ENCODE measurements at places on chromosomes 12 and 14.

DNA sequence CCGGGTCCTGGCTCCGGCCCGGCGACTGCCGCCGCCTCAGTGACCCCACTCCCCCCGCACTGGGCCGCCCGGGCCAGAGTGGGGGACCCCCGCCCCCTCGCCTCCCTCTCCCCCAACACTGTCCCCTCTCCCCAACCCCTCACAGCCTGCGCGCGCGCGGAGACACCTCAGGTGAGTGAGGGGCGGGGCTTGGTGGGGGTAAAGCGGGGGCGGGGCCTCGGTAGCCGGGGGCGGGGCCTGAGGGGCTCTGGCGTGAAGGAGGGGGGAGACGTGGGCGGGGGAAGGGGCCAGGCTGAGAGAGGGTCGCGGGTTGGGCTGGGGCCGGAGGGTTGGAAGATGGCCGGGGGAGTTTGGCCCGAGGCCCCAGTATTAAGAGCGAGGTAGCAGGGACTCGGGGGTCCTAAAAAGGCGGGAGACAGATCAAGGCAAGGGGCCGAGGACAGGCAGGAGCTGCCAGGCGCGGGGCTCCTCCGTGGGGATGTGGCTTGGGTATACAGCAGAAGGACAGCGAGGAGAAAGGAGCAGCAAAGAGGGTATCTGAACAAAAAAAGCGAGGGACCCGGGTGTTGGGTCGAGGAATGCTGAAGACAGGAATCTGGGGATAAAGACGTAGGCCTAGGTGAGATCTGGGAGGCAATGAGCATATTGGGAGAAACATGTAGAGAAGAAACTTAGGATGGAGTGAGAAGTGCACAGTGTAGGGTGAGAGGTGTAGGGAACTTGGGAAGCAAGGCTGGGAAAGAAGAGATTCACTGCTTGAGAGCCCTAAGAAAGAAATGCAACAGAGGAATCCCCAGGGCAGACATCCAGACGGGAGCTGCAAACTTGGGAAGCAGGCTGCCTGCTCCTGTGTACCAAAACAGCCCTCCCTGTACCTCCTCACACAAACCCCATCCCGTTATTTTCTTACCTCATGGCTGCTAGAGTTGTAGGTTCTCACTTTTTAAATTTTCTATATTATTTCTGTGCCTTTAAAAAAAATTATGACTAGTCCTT, 10.8 kb downstream of the SUOX start:
- peak; percentile 79 for DNase-seq

- no peak for DNase-seq
These were observed 44.9 kb downstream of the FOS start for GRCh38 chr14:75323571-75323970.

DNA sequence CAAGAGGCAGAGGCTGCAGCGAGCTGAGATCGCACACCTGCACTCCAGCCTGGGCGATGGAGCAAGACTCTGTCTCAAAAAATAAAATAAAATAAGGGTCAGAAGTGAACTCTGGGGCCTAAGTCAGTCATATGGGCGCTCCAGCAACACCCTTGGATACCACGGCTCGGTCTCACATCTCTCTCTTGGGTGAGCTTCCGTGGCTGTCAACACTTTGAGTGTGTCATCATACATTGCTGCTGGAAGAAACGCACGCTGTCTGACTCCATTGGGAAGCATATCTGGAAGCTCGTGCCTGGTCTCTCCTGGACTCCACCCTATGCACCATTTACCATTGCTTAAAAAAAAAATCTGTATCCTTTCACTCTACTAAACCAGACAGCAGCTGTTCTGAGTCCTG, 20.2 kb downstream of the GLRX5 start:
- no peak for DNase-seq

DNA sequence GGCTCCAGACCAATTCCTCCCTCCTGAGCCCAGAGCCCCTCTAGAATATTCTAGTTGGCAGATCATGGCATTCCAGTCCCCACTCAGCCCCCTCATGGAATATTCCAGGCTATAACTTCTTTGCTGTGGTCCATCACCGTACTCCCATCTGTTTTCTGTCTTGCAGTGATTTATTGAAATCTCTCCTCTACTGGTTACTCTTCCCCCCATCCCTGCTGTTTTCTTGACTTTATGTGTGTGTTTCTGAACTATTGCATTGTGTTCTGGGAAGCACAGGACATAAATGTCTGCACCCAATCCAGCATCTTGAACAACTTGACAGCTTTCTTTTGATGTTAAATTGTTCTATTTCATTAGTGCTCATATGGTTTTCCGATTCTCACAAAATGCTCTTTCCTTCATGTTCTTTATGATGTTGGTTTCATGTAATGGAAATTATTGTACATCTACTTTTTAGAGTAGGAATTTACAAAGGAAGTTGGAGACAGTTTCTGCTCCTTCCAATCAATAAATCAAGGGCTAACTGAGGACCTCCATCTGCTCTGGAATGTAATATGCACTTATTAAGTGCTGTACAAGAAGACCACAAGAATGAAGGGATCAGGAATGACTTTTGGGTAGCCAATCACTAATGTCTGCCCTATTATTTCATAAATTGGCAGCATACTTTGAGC, 26.3 kb downstream of the PDE6H start:
- DNase-seq: no peak

DNA sequence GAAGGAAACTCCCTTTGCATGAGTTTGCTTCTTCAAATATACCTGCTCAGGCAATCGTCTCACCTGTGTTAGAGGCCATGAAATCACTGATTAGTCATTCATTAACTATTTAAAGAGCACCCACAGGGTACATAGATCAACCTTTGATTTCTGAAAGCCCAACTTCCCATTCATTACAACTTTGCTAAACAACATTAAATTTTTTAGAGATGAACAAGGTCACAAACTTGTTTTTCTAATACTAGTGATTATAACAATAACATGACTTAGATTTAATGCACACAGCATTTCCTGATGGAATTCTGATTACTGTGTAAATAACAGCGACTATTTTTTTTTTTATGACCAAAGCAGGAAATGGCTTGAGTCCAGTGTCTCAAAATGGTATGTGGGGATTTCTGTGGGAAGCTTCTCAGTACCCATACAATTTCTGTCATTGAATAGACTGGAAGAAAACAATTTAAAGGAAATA, 5.4 kb upstream of the ERO1A start:
- DNase-seq: no peak

DNA sequence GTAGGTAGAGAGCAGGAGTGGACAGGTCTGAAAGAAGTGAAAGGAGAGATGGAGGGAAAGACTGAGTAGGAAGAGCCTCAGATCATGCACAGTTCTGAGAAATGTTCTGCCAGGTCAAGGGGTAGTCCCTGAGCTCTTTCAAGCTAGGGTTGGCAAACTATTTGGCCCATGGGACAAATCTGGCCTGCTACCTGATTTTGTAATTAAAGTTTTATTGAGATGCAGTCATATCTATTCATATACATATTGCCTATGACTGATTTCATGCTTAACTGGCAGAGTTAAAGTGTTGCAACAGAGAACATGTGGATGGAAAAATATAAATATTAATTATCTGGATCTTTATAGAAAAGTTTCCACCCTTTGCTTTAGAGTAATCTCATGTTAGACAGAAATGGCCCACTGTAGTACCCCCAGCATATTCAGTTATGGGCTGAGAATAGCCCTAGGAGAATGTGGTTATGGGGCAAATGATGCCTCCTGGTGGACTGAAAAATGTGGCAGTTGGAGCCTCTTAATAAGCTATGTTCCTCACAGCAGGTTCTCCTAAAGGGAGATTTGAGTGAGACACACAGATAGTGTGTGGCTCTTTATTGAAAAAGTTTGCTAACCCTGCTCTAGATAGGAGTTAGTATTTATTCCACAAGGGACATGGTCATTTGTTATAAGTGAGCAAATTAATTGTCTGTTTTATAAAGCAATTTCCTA, 476.9 kb downstream of the LRIG3 start:
- DNase-seq: no peak

DNA sequence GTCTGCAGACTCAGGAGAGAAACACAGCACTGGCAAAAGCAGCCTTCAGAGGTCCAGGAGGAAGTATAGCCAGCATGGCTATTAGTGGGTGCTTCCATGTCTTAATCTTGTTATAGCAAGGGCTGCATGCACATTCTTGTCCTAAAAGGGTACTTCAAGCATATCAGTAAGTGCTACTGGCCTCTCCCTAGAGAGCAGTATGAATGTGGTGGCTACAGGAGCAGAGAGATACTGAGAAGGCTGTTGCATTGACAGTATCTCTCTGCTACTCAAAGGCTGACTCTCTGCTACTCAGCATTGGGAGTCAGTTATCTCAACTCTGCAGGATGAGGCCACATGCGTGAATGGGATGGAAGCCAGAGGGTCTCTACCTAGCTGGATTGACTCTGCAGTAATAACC, 2.0 kb downstream of the GARIN6 start:
- no peak for DNase-seq

DNA sequence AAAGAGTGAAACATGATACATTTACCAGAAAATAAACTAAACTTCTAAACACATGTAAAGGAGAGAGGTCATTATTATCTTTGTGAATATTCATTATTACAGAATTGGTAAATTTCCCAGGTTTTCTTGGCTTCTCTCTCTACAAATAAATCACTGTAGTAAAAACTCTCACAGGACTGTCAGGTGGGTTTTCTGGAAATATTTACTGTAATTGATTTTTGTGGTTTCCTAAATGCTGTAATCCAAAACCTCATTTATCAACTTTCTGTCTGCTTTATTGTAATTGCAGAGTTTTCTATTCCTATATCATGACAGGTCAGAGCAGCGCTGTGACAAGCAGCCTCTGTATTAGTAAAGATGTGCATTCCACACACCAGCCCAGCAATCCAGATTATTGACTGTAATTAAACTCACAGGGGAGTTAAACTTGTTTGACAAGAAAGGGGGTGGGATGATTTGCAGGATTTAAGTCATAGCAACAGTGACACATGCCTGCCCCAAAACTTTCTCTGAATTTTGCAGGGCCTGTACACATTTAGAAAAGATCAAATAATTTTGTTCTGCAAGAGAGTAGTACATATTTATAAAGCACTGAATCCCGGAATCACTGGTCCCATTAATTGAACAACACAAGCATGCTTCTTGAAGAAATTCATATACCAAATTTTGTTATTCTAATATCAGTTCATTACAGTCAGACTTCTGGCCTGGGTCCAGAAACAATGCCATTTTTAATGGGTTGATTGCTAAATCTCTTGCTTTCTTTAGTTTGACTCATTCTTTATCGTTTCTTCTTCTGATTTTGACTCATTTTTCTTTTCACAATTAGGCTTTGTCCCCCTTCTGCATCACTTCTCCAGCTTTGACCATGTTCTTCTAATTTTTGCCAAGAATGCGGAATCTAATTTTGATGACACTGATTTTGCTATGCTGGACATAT, 42.2 kb downstream of the PTPRO start:
- DNase-seq: no peak

DNA sequence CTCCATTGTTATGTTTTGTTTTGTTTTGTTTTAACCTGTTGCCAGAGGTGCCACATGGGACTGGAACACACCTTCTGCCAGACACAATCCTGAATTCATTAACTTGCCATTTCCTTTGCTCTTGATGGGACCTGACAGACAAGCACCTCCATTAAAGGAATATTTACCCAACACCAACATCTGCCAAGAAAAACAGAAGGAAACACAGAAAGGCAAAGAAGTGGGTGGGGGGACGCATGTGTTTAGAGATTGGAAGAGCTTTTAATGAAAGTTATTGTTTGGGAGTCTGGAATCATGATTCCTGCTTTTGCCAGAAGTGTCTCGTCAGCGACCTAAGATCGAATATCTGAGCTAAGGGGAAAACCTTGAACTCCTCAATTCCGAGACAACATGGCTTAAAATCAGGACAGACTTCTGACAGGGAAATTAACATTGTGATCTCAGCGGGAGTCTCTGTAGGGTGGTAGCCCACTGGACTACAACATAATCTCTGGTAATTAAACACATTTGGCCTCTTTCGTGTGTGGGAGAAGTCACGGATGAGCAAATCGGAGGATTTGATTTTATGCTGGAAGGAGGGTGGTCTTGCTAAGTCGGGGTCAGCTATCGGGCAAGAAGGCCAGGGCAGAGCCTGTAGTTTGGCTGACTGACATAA, 210.4 kb upstream of the FAR2 start:
- DNase-seq: peak; percentile 97

GRCh38 chr12:128763395-128763794, 60.4 kb downstream of the SLC15A4 start:
- no peak for DNase-seq

DNA sequence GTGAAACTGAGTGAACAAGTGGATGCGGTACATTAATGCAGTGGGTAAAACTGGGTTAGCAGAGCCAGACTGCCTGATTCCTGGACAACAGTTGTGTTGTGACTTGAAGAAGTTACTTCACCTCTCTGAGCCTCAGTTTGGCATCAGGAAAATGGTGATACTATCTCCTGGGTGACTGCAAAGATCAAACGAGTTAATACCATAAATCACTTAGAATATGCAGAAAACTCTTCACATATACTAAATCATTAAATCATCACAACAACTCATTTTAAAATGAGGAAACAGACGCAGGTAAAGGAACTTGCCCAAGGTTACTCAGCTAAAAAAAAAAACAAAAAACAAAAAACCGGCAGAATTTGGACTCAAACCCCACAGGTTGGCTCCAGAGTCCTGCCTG, 811 bp downstream of the MTERF2 start:
- DNase-seq: no peak

GRCh38 chr12:53082637-53083175, 3.5 kb upstream of the SPRYD3 start:
- no peak for DNase-seq

DNA sequence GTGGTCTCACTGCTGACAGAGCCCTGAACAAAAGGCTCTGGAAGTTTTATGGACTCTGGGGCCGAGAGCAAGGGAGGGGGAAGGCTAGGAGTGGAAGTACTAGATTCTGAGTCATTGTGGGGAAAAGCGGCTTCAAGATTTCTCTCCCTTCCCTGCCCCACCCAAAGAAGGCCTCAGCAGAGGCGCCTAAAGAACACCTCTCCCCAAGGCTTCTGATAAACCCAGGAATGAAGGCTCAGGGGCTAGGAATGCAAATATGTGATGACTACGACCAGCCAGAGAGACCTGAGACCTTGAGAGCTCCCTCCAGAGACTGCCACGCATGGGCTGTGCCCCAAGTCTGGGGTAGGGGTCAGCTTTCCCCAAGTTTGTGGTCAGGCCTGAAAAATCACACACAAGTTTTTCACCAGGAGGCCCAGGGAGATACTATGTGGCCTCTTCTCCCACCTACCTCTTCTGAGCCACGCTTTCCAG, 130.7 kb upstream of the HIF1A start:
- DNase-seq: no peak

GRCh38 chr14:104515811-104516780, 63.5 kb upstream of the C14orf180 start:
- no peak for DNase-seq

- DNase-seq: no peak
These were observed 465.3 kb upstream of the RGS6 start for GRCh38 chr14:71466946-71467345.

- DNase-seq: no peak
These were observed 34.7 kb upstream of the NRXN3 start for GRCh38 chr14:78135450-78135891.

- DNase-seq: no peak
These were observed 98.1 kb downstream of the TMEM132C start for GRCh38 chr12:128365032-128365431.

DNA sequence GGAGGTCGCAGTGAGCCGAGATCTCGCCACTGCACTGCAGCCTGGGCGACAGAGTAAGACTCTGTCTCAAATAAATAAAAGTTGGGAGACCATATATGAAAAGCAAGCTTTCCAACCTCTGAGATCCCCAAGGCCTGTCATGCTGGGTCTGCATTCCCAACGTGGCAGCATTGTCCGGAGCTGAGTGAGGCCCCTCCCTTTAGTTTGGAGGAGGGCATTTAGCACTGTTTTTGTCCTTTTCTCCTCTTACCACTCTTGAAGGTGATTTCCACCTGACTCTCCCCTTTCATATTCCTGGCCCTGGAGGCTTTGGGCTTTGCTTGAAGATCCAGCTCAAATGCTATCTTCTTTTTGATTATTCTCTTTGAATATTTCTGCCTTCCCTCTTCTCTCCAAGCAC, 3.2 kb downstream of the AACS start:
- DNase-seq: no peak
